ENCODE measurements at places on chromosomes 16 and 17.

DNA sequence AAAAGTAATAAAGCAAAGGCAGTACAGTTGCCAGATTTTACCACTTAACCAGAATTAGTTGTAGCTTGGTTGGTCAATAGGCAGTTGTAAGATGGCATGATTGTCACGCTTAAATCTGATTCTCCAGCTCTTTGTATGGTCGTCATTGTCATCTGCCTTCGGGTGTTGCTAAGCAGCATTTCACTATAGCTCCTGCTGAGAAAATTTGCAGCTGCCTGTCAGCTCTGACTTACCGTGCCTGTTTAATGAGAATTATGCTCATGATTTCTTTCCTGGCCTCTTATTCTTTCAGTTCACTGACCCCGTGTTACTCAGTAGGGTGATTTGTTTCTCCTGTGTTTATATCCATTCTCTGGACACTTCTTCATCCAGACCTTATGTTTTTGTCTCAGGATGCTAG, 66.7 kb downstream of the TANGO6 start:
- no peak for DNase-seq

DNA sequence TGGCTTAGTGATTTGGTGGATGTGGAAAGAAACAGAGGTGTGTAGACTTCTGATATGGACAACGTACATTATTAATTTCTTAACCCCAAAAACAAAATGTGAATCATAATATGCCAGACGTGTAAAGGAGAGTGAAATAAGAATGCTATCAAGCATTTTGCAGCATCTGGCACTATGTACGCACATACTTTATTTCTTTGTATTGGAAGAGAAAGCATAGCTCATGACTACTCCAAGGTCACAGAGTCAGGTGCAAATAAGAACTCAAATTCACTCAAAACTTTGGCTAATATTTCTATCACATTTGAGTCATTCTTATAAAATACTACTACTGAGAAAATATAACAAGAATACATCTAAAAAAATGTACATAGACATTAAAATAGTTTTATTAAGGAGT, 74.8 kb downstream of the TTC19 start:
- DNase-seq, result no peak

DNA sequence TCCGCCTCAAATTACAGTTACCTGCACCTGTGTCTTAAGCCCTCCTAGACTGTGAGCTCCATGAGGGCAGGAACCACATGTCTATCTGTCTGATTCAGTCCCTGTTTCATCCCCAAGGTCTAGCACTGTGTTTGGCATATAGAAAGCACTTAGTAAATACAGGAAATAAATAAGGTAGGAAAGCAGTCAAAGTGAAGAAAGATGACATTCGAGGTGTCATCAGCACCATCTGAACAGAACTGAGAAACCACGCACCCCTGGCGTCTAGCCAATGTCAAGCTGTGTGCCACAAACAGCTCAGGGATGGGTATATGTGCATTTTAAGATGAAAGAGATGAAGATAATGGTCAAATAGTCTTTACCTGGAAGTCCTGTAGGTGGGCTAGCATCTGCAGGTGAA, 79.6 kb upstream of the ATP2A3 start:
- no peak for DNase-seq

- no peak for DNase-seq
These were observed 128.4 kb downstream of the ANKRD11 start for GRCh38 chr16:89361751-89362539.

- no peak for DNase-seq
These were observed 30.4 kb upstream of the PITPNA start for GRCh38 chr17:1592751-1593629.

- no peak for DNase-seq
These were observed 40.6 kb downstream of the HIC1 start for GRCh38 chr17:2095536-2095910.

GRCh38 chr17:5638596-5638995, 54.3 kb upstream of the NLRP1 start:
- no peak for DNase-seq

DNA sequence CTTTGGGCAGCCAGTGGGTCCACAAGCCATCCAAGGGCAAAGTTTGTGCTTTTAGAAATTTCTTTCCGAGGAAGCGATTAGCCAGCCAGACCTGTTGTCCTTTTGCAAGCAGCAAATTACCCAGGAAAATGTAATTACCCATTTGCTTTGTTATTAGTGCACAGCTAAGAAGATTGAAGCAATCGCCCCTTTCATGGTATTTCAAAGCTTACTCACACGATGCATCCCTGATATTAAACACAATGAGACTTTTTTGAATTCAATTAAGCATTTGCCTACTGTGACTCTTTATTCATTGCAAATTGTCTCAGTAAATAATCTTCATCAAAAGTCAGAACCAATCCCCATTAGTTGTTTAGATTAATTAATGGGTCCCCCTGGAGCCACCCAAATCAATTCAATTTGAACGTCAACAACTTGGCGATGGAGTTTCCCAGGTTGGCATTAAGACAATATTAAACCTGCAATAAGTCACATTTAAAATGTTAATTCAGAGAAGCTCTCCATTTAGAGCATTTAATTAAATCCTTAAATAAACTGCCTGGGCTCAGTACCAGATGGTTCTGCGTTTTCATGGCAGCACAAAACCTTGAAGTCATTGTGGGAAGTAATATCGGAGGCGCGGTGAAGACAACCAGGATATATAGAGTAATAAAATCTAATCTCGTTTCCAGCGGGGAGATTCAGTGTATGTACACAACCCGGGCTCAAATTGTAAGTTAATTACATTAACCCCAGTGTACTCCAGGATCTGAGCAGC, 366.2 kb upstream of the TNRC6C start:
- DNase-seq, result no peak

- DNase-seq, result no peak
These were observed 15.7 kb downstream of the ADAM11 start for GRCh38 chr17:44774271-44775135.

DNA sequence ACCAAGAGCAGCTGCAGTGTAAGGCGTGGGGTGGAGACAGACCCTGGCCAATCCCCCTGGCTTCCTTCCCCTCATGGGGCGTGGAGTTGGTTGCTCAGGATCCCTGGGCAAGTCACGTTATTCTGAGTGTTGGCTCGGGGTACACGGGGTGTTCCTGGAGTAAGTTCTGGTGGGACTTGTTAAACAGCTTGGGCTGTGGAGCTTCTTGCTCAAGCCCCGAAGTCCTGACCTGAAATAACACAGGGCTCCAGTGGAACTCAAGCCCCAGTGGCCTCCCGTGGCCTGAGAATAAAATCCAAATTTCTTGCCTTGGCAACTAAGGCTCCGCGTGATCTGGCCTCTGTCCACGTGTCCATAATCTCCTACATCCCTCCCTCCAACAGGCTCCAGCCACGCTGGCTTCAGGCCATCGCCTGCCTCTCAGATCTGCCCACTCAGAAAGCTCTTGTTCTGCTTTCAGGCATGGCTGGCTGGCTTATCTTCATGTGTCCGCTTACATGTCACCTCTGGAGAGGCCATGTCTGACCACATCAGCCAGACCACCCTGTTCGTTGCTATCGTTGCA, 49.3 kb upstream of the BCO1 start:
- DNase-seq, result no peak

DNA sequence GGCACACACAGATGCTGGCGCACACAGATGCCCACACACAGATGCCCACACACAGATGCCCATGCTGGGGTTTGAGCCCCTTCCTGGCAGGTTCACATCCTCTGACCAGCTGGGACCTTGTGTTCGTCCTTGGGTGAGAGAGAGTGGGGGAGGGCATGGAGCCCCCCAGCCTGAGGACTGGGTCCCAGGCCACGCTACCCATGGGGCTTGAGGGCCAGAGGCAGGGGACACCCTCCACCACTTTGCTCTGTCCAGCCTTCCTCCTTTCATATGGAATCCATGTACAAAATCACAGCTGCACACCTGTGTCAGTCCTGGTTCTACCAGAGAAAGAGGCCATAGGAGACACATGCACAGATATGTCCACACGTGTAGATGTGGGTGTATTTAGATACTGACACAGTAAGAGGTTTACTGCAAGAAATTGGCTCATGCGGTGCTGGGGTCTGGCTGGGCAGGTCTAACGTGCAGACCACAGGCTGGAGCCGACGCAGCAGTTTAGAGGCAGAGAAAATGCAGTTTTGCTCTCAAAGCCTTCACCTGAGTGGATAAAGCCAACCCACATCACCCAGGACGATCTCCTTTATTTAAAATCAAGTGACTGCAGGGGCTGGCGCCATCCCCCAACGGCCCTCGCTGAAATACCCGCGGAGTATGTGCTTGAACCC, 10.8 kb downstream of the SLC22A31 start:
- no peak for DNase-seq

- no peak for DNase-seq
These were observed 16.6 kb upstream of the SMIM5 start for GRCh38 chr17:75616521-75617122.

GRCh38 chr17:37694734-37695133, 50.1 kb downstream of the HNF1B start:
- no peak for DNase-seq

- no peak for DNase-seq
These were observed 173.0 kb downstream of the CCDC182 start for GRCh38 chr17:57572062-57572461.

Measured in urinary bladder (tissue), 4 donors.